Activated CD4-positive, alpha-beta T cell treated with anti-CD3 and anti-CD28 coated beads, Interleukin-10, Interleukin-2, amounts not matched to agents 100 ng/mL and 50 ng/mL, durations not matched to agents 16 hours and 8 hours (primary cell): ENCODE measurements at places on chromosomes 2 and 18.

DNA sequence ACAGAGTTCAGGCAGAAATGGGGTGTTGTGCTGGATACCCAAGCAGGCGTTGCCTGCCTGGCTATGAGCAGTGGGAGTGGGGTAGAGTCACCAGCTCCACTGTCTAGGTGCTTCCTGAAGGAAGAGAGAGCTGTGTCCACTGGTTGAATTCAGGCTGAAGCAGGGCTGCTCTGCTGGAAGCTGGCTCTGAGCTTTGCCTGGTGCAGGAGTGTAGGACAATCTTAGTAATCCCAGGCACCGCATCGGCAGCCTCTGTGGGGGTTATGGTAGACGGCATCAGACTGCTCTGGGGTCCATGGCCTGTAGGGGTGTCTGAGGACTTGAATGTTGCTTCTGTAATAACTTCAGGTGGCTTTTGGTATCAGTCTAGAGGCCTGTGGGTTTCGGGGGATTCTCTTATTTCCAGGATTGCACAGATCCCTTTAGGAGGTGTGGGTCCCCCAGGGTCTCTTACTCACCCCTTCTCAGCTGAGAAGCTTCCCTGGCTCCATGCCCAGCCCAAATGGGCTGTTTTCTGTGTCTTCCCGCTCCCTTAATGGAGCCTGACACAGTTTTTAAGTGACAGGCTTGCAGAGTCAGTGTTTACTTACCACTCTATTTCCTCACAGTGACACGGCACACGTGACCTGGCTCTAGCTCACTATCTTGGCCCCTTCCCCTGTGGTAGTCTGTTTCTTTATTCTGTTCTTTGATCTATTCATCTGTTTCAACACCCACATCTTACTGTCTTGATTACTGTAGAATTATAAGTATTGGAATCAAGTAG, 644.3 kb downstream of the CBLN2 start:
- DNase-seq = no peak

DNA sequence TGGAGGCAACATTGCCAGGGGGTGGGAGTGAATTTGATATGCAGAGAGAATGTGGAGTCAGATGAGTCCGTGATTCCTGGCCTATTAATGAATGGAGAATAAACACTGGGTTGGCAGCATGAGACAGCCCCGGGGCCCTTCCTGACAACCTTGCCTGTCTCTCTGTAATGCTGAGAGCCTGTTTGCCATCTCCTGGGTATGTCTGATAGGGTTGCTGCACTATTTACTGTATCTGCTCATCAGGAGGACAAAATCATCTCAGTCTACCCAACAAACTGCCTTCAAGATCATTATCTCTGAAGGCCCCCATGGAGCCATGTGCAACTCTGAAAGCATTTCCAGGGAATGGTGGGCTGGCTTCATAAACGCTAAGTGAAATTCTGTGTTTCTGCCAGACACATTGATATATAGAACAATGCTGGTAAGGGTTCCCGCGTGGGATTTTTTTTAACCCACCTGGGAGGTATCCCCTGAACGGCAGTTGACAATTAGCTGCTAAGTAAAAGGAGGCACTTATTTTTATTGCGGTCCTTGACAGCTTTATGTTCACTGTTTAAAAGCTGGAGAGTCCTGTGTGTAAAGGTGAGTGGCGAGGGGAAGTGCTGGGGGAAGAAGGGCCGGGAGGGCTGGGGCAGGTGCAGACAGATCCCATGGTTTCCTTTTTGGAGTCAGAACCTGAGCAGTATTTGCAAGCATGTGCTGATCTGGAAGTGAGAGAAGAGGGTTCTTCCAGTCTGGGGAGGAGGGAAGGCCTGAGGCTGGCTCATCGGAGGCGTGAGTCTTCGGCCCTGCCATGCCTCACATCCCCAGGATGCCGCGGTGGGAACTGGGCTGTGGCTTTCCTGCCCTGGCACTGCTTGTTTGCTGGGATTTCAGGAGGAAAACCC, 64.8 kb downstream of the ARHGAP25 start:
- no peak for DNase-seq

GRCh38 chr2:182426082-182426917, 536 bp downstream of the PDE1A start:
- no peak for DNase-seq

DNA sequence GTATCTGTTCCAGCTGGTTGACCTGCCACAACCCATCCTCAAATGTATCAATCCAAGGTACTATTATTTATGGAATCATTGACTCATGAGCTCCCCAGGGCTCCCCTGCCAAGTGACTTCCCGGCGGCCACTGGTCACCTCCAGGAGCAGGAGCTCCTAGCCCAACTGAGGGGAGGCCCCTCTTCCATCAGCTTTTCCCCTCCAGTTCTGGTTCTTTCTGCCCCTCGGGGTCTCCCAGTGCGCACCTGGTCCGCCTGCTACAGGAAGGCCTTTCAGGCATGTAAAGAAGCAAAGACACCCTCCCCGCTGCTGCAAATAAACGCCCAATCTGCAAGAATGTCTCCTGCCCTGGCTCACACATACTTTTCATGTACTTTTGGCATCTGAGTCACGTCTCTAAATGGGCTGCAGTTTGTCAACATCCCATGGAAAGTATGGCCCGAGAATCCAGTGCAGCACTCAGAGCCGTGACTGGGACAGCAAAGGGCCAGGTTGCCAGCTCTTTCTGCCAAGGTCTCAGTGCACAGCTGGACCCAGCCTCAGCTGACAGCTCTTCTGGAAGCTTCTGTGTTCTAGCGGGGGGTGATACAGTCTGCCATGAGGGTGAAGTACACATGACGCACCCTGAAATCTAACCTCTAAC, 41.4 kb downstream of the KLHL29 start:
- DNase-seq = no peak

GRCh38 chr2:487186-488079, 189.8 kb downstream of the TMEM18 start:
- no peak for DNase-seq

DNA sequence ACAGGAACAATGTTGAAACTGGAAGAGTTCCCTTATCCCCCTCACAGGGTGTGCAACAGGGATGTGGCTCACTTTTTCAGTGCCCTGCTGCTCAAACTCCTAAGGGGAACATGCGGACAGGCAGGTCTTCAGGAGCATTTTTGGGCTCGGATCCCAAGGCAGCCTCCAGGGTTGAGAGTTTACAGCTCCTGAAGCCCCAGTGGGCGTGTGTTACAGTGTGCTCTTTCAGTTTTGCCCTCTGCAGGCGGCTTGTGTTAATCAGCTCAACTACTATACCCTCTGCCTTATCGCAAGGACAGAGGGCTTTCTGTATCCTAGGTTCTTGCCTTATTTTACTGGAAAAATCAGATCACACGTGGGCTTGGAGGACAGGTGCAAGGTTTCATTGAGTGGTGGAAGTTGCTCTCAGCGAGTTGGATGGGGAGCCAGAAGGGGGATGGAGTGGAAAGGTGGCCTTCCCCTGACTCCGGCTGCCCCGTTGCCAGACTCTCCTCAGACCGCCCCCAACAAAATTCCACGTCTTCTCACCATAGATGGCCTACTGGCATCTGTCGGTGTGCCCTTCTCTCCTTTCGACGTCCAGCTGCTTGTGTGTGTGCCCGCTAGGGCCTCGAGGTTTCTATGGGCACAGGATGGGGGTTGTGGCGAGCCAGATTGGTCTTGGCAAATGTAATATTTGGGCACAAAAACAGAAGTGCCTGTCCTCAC, 541.9 kb downstream of the TMX3 start:
- DNase-seq = no peak

DNA sequence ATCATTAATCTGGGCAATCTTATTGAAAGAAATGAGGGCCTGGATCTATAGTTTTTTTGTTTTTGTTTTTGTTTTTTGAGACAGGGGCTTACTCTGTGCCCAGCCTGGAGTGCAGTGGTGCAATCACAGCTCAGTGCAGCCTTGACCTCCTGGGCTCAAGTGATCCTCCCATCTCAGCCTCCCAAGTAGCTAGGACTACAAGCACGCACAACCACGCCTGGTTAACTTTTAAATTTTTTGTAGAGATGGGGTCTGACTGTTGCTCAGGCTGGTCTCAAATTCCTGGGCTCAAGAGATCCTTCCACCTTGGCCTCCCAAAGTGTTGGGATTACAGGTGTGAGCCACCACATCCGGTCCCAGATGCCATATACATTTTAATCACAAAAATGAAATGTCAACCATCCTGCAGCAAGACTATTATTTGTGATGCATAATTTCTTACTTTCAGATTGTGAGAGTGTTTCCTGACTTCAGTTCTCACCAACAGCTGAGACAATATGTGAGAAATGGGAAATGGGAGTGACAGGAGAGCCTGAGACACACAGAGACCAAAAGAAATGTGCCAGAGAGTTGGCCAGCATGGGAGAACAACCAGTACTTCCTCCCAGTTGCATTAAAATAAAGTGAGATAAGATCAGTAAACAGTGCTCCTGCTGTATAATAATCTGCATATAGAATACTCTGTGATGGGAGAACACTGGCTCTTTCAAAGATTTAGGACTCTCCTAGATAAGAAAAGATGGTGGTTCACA, 87.6 kb downstream of the METTL8 start:
- DNase-seq = no peak

- DNase-seq = no peak
These were observed 4.8 kb upstream of the TMEM87B start for GRCh38 chr2:112050316-112050715.

DNA sequence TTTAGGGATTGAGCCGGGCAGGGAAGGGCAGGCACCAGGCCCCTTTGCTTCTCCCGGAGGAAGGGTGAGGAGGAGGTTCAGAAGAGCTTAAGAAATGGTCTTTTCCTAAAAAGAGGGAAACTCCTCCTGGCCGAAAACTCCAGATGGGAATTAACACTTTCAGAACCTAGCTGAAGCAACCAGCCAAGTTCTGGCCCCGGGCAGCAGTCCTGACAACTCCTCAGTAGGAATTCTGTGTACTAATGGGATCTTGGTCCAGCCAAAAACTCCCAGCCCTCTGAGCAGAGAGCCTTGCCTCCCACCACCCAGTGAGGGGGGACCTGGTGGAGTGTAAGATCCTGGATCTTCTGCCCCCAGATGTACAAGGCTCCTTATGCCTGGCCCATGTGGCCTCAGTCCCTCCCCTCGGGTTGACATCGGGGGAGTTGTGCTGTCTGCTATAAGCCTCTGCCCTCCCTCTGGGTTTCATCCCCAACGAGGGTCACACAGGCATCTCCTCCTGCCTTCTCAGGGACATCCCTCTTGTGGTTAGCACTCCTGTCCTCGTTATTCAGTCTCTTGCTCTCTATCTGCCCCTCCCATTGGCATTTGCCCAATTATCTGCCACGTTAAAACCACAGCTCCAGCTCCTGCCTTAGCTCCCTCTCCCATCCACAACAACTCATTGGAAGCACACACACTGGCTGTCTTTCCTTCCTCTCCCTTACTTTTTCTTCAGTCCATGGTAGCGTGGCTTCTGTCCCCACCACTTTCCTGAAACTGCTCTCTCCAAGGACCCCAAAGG, 184.6 kb downstream of the CYP26B1 start:
- DNase-seq = no peak

DNA sequence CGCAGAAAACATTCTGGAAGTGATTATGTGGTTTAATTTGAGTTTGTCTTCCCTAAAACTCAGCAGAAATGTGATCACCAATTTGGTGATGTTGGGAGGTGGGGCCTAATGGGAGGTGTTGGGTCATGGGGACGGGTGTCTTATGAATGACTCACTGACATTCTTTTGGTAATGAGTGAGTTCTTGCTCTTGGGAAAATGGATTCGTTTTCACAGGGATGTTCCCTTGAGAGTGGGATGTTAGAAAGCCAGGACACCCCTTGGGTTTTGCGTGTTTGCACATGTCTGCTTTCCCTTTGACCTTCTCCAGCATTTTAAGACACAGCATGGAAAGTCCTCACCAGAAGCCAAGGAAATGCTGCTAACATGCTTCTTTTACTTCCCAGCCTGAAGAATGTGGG, 321.5 kb upstream of the NT5C1B start:
- DNase-seq = no peak

DNA sequence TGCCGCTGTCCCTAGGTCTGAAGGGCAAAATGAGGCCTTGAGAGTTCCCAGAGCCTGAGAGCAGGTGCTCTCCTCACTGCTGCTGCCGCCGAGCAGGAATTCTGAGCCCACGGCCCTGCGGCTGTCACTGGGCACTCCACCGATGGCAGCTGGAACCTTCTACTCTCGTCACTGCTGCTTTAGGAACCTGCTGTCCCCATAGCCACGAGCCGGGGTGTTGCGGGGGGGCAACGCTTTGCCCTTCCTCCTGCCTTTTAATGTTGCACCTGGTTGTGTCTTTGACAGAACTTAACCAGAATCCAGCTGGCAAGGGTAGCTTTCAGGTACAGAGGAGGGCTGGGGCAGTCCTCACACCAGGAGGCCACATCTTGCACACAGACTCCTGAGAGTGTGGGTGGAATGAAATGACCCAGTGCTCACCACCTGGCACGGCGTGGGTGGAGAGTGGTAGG, 32.3 kb downstream of the NCK2 start:
- DNase-seq = no peak

DNA sequence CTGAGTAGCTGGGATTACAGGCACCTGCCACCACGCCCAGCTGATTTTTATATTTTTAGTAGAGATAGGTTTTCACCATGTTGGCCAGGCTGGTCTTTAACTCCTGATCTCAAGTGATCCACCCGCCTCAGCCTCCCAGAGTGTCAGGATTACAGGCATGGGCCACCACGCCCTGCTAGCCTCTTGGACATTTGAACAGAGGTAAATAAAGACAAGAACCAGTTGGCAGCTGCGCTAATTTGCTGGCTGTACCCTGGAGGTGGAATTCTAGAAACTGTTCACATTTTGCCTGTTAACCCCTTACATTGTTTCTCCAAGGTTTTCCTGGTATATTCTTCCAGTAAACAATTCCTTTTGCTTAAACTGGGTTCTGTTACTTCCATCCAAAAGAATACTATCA, 132.9 kb downstream of the CDH2 start:
- no peak for DNase-seq

- DNase-seq = peak; percentile 38
These were observed 162.6 kb downstream of the FMNL2 start for GRCh38 chr2:152497481-152498052.
